NCI-H526 treated with DMSO at 0.1 percent for 48 hours (cell line): ENCODE measurements at places on chromosomes 1 and 21.

GRCh38 chr1:204924013-204924759 is 53.5 kb downstream of the NFASC start:
- DNase-seq, result no peak

DNA sequence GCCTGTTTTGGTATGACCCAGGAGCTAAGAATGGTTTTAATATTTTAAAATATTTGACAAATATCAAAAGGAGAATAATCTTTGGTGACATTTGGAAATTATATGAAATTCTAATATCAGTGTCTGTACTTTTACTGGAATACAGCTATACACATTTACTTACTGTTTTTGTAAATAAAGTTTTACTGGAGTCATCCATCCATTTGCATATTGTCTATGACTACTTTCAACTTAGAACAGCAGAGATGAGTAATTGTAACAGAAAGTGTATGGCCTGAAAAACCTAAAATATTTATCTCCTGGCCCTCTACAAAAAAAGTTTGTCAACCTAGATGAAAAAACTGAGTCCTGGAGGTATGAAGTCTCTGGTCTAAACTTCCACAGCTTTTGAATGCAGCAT is 5.8 kb upstream of the MAP3K7CL start:
- DNase-seq, result no peak

DNA sequence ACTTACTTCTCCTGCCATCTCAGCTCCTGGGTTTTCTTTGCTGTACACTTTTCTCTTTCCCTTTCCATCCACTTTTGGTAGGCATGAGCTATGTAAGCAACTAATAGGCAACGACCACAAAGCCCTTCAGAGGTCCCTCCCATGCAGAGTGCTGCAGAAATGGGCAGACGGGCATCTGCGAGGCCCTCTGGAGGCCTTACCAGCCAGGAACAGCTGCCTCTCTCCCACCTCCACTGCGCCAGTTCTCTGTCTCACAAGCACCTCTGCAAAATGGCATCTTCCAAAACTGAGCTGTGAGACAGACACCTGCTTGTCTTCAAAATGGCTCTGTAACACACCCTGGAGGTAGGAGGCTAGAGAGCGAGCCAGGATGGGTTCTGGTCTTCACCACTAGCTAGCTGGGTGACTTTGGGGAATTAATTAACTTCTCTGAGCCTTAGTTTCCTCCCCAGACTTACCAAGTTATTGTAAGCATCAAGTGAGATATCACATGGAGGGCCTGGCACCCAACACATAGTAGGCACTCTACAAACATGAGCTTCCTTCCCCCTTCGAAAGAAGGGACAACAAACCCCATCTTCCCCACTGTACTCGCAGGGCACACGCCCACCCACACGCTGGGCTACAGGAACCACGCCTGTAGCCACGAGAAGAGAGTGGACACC is 62.0 kb downstream of the BCAR3 start:
- DNase-seq, result peak; percentile 26

GRCh38 chr1:197994907-197995407 is 77.8 kb downstream of the LHX9 start:
- DNase-seq, result no peak

- no peak for DNase-seq
Observed at GRCh38 chr1:119859647-119860046, 36.7 kb downstream of the ADAM30 start.

DNA sequence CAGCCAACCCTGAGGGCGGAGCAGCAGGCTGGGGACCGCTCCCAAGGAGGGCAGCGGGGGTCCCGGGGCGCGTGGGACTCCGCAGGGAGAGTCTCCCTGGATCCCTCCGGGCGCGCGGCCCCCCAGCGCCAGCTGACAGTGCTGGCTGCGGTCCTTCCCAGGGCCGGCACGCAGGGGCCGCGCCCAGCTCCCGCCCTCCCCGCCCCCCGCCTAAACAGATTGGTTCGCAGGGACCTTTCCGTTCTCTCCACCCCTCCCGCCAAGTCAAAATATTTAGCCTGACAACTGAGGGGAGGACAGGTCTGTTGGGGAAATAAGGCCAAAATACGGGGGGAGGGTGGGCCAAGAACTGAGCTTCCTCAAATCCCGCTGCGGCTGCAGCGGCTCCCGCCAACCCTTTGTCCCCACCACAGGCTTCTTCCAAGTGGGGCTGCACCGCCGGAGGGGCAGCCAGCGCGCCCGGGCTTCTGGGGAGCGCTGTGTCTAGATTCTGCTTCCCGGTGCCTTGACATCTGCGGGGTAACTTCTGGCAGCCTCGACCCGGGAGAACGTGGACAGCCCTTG is at the start of gene INSRR:
Gene INSRR, minus strand, starts transcription at position 159 of the 564 bp plus-strand sequence. CDS start 496 bp downstream, outside the sequence.
- DNase-seq, result no peak

DNA sequence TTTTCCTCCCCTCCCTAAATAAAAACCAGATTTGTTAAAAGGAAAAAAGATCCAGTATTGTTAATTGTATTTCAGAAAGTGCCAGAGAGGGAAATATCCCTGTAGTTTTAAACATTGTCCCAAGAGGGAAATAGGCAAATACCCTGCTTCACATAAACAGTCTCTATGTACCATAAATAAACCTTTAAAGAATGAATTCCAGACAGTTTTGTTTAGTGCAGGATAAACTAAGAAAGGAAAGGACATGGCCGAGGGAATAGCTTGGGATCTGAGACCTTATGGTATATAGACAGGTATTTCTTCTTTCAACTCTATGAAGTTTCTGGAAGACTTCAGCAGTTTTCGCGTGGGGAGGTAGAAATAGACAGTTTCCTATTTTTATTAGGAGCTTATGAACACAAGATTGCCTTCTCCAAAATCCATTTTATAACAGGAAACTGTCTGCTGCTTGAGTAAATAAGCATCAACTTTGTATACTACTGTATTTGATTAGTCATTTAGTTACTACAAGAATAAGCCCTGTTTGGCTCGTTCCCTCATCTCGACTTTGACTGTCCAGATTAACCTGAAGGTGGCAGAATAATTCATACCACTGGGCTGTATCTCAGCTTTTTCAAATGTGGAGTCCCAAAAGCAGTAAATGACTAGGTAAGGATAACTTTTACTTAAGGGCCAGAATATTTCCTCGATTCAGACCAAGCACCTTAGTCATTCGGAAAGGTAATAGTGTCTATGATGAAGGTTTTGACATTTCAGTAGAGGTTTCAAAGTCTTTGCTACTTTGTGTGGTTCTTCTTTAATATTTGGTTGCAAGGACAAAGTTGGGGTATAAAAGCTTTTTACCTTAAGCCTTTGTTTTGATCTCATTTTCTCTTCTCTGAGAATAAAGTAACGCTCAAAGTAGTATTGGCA is 177.5 kb downstream of the VPS13D start:
- no peak for DNase-seq

DNA sequence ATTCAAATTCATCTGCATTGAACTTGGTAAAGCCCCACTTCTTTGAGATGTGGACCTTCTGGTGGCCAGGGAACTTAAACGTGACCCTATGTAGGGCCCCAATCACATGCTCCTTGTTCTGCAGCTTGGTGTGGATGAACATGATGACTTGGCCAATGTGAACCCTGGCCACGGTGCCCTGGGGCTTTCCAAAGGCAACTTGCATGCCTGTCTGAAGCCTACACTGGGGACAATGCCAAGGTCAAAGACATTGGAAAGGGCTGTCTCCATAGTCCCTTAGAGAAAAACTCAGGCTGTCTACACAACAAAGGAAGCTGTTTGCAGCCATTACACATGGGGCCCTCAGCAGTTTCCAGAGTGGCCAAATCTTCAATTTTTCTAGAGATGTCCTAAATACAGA is 8.9 kb upstream of the VPS13D start:
- no peak for DNase-seq

- DNase-seq, result no peak
Observed at GRCh38 chr1:226653311-226653921, 85.7 kb downstream of the ITPKB start.

DNA sequence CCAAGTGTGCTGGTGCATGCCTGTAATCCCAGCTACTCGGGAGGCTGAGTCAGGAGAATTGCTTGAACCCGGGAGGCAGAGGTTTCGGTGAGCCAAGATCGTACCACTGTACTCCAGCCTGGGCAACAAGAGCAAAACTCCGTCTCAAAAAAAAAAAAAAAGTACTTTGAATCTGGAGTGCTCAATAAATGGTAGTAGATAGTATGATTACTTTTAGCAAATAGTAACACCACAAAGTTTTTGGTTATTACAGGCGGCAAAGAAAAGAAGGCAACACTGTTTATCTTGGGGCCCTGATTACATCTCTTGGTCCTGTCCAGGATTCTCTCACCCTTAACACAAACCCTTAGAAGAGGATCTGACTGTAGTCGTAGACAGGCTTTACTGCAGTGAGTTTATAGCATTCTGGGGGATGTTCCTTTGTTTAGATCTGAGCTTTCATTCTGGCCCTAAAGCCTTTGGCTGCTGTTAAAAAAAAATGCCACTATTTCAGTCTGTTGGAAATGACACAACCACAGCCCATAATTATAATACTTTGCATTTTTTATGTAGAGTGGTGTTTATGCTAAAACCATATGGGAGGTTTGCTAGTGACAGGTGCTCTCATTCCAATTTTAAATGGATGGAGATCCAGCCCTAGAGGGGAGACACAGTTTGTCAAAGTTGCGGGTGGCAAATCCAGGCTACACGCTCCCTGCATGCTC is 79.7 kb upstream of the SLC2A1 start:
- no peak for DNase-seq

DNA sequence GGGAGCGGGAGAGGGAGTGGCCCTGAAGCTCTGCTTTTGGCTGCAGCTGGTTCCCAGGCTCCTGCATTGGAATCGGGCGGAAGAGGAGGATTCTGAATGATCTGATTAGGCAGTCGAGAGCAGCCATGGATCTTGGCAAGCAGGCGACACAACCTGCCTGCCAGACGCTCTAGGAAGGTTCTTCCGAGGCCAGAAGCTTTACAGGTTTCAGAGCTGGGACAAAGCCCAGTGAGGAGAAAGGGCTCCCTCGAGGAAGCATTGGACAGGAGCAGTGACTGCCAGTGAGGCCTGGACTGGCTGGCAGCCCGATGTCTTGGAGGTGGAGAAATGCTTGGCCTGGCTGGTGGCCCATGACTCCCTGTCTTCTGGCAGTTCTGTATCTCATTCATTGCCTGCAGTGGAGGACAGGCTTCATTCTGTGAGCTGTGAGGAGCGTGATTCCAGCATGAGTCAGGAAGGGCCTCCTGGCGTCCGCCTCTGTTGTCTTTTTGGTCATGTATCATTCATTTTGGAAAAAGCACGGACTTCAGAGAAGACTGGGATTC is 132.7 kb upstream of the IPO9 start:
- no peak for DNase-seq

DNA sequence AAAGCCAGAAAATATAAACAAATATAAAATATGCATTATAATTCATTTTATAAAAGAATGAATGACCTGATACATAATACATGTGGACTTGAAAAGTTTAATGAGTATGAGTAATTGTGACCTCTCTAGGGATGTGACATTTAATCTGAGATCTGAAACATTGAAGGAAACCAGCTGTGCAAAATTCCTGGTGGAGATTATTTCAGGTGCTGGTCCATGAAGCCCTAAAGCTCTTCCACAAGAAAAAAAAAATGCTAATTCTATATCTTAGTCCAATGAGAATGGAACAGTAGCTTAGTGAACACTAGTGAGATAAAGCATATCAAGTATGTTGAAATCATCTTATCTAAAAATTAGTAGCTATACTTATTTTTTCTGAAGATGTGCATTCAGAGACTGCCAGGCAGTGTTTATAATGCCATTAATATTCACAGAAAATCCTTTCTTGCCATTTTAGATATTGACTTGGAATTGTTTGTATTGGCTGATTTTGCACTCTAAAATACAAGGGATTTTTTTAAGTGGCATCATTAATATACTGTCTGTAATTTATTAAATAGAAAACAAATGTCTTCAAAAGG is 1485.9 kb downstream of the PLA2G4A start:
- no peak for DNase-seq

DNA sequence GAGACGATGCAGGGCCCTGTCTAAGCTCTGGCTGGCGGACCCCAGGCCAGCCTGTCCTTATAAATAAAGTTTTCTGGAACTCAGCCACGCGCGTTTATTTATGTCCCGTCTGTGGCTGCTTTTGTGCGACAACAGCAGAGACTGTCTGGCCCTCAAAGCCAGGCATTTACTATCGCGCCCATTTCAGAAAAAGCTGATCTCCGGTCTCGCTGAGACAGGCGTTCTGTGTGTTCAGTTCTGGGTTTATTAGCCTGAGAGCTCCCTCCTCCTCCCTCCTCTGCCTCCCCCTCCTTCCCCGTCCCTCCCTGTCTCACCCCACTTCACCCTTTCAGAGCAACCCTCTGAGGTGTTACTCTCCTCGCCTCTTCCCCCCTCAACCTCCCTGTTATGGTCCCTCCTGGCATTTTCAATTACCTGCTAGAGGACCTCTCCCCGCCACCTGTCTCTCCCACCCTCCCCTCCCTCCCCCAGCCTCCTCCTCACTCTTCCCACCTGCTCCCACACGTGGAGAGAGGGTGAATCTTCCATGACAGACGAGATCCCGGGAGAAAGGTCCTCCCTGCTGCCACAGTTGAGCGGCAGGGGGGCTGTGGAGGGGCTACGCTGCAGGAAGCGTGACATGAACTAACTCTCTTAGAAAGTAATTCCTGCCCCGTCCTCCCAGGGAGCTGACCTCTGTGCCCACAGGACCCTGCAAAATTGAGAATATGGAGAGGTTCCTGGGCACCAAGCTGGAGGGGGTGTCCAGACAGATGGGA is 59.9 kb downstream of the SPSB1 start:
- no peak for DNase-seq

- DNase-seq, result no peak
Observed at GRCh38 chr1:53620061-53620855, 118.7 kb downstream of the GLIS1 start.

DNA sequence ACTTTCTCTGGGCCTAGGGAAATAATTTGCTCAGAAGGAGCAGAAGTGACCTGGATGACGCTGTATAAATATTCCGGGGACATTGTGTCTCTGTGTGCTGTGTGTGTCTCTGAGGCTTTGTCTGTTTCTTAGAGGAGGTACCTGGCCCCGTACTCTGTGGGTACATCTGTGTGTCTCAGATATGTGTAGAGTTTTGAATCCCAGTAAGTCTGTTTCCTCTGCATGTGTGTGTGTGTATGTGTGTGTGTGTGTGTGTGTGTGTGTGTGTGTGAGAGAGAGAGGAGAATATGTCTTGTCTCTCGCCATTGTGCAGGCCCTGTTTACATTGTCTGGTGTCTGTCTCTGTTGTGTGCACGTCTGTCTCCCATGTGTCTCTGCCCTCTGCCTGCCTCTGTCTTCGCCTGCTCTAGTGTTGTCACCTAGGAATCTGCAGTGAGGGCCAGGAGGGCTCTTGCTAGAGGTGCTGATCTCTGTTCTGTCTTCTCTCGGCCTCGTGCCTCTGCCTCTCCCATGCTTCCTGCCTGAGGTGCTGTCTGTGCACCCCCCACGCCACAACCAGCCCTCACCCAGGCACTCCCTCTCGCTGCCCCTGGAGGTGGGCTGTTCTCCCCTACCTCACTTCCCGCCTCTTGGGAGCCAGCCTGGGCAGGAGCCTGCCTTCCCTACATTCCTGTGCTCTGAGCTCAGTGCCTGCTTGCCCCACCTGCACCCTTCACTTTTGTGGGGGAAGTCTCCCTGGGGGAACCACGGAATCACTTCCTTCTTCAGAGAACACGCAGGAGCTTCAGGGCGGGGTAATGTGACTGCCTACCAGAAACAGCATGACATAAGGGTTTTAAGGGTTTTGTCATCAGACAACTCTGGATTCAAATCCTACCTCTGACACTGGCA is 5.9 kb downstream of the MAP7D1 start:
- no peak for DNase-seq
